ENCODE measurements at places on chromosomes 1 and 21.

- no peak for DNase-seq
Observed at GRCh38 chr1:54888080-54888733, 1.2 kb upstream of the DHCR24 start.

GRCh38 chr1:203276916-203277545 is 28.3 kb upstream of the BTG2 start:
- no peak for DNase-seq

DNA sequence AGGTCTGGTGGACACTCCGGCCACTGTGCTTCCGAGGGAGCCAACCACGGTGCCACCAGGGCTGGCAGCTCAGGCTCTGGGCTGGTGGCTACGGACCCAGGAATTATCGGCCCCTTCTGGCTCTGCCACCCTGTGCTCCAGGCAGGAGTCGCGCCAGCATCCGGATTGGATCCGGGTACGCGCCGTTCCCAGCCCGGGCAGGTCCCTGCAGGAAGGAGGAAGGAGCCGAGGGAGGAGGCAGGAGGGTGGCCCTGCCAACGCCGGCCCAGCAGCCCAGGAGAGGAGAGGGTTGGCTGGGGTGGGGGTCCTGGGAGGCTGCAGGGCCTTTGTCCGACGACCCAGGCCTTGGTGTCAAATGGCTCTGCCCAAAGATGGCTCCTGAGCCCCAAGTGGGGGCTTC is 160.5 kb downstream of the CASZ1 start:
- no peak for DNase-seq

- DNase-seq: no peak
Observed at GRCh38 chr1:112284796-112285195, 111.2 kb upstream of the CTTNBP2NL start.

- peak; percentile 83 for DNase-seq
Observed at GRCh38 chr21:33078907-33079582, 9.1 kb downstream of the OLIG1 start.

- no peak for DNase-seq
Observed at GRCh38 chr1:214493126-214493796, 58.1 kb downstream of the PTPN14 start.

- no peak for DNase-seq
Observed at GRCh38 chr1:225467193-225468020, 39.6 kb upstream of the LBR start.

GRCh38 chr1:41365772-41366454 is 4.7 kb downstream of the FOXO6 start:
- no peak for DNase-seq

DNA sequence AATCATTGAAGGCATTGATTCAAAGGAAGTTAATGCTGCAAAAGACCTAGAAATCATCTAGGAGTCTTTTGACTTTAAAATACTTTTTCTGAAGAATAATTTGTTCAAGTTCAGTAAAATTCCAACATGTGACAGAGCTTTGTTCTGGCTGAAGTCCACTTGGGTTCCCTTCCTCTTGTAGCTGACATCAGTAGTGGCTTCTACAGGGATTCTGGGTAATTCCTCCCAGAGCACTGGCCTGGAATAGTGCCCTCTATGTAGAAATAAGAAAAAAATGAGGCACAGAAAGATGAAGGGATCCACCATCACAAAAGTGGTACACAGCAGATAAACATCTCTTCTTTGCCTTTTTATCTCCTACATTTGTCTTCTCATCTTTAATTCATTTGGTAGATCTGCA is 548.1 kb downstream of the LTN1 start:
- DNase-seq: no peak
